ENCODE measurements at places on chromosomes 6 and 20.

- DNase-seq, result no peak
These were observed 148.5 kb upstream of the TAB2 start for GRCh38 chr6:149168968-149169367.

GRCh38 chr20:15546525-15547023, 1026.7 kb downstream of the KIF16B start:
- no peak for DNase-seq

GRCh38 chr6:33143113-33143770, 49.0 kb downstream of the COL11A2 start:
- no peak for DNase-seq

DNA sequence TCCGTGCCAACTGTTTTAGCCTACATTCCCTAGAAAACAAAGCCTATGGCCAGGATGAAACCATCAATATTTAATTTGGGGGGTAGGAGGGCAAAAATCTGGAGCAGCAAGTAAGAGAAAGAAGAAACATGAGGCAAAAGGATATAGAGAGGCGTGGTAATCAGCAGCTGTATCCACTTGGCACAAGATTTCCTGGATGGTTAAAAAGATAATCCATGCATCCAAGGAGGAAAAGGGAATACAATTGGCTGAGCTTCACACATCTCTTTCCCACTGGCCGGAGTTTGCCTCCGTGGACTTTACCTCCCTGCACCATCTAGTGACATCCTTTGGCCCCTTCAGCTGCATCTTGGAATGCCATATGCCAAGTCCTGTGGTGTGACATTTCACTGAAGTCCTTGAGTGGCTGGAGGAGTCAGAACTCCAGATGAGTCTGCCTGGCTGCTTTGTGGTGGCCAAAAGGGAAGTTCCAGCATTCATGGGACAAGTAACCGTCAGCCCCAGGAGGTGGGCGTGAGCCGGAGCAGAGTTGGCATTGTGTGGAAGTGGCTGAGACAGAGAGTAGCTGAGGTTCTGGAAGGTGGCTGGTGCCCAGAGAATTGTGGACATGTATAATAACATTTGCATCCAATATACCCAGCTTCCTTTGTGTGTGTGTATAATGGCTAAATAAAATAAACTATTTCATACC, 13.7 kb upstream of the TMX4 start:
- no peak for DNase-seq

GRCh38 chr6:44569931-44570385, 182.5 kb downstream of the CDC5L start:
- no peak for DNase-seq

Data from stimulated activated effector memory CD8-positive, alpha-beta T cell treated with anti-CD3 and anti-CD28 coated beads, Interleukin-12 subunit alpha, Interleukin-12 subunit beta, amount 100 ng/mL, for 72 hours (primary cell).